ENCODE measurements at places on chromosomes 1 and 21. TPM values are rescaled to one million over a fixed set of nuclear protein-coding genes. Genes with fewer than 3 reads are reported as not detected.

UBE4B gene
- total RNA-seq, result 45.8 TPM

CRNN gene
- total RNA-seq, result not detected

DNA sequence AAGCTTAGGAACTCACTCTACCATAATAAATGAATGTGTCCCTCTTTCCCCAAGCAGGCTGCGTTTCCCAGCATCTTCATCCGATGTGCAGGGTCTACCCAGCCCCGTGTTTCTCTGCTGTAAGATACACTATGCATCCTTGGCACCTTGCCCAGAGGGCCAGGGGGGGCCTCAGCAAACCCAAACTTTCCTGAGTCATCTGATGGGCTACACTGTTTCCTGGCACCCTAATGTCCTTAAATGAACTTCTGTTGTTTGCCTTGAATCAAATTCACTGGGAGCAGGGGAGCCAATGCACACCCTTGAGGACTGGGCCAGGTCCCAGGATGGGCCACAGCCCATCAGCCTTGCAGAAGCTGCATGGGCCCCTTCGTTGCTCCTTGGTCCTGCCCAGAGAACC is 145.5 kb downstream of the IGSF21 start:
- no peak for DNase-seq

DNA sequence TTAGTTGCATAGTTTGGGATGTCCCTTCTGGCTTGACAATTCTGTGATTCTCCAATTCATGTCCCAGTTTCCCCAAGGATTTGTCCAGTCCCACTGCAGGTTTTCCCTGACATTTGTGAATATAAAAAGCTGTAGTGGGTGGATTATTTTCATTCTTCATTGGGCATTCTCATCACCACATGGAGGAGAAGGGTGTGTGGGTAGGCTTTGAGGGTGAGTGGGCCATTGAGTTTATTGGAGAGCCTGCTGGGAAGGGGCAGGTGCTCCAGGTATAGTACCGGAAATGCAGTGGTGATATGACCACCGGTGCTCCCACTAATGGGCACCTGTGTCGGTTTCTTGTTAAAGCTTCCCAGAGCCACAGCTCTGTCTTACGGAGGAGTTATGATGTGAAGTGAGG is 74.5 kb downstream of the CNIH3 start:
- DNase-seq, result no peak

GRCh38 chr1:39657402-39657801 is 14.5 kb downstream of the NT5C1A start:
- no peak for DNase-seq

GRCh38 chr1:208446271-208446691 is 202.1 kb upstream of the PLXNA2 start:
- DNase-seq, result no peak

DNA sequence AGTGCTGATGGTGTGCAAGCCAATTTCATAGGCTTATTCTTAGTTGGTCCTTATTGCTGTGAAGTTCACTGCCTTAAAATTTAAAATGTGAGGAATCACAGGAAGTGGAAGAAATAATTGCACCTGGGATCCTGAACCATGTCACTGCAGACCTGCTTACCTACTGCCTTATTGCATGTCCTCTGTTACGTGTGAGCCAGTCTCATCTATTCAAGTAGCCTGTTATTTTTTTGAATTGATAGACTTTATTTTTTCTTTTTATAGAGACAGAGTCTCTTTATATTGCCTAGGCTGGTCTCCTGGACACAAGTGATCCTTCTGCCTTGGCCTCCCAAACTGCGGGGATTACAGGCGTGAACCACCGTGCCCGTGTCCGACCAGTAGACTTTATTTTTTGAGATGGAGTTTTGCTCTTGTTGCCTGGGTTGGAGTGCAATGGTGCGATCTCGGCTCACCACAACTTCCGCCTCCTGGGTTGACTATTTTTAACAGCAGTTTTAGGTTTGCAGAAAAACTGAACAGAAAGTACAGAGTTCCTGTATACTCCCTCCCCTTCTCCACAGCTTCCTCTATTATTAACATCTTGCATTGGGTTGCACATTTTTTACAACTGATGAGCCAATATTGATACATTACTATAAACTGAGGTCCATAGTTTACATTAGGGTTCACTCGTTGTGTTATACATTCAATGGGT is 14.0 kb upstream of the DISC1 start:
- DNase-seq, result no peak

DNA sequence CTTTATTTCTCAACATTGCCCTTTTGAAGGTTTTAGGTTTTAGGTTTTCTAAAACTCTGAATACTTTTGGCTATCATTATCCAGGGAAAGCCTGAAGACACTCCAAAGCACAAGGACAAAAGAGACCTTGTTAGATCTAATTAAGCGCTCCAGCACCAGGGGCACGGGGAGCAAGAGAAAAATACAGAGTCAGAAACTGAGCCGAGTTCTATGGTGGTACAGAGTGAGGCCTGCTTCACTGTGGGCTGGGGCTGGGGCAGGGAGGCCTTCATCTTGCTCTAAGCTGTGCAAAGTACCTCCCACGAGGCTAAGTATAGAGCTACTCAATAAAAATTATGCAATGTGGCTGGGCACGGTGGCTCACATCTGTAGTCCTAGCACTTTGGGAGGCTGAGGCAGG is 19.7 kb upstream of the RAB4A start:
- no peak for DNase-seq

- DNase-seq, result no peak
These were observed 722 bp downstream of the LHX8 start for GRCh38 chr1:75134647-75135572.

DNA sequence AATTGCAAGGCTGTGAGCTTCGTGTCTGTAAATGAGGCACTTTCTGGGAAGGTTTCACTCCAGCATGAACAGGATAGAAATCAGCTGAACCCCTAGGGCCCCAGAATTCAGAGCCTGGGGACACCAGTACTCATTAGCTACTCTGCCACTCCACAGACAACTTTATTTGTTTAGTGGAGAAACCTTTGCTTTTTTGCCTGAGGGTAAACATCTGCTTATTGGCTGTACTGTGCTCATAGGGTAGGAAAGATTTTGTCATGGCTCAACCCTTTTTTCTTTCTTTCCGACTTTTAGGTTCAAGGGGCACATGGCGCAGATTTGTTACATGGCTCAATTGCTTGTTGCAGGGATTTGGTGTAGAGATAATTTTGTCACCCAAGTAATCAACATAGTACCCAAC is 138.4 kb upstream of the BACE2 start:
- DNase-seq, result no peak

All from renal cortical epithelial cell (primary cell).